Stimulated activated CD4-positive, alpha-beta T cell treated with anti-CD3 and anti-CD28 coated beads, TNF-alpha, amount 100 ng/mL, for 48 hours (primary cell): ENCODE measurements at places on chromosomes 16 and 17.

DNA sequence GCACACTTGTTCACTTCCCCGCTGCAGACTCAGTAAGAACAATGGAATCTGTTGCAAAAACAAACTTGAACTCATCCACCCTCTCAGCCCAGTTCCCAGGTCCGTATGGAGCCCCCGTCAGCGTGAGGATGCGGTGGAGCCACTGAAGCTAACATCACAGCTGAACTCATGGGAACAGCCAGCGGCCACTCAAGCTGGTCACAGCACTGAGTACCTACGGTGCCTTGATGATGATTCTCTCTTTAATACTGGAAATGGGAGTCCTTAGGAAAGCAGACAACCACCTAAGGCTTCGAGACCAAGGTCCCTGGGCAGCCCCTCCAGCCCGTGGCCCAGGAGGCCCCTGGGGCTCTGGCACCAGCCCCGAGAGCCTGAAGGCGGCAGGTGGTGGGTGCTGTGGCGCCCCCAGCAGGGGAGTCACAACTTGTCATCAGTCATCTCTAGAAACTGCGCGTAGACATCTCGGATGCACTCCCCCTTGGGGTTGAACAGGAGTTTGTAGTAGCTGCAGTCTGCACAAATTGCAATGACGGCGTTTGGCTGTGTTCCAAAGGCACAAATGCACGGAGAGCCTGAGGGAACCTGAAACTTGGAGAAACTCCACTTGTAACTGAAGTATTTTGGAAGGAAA, 31.0 kb upstream of the RHOT1 start:
- DNase-seq, result no peak

DNA sequence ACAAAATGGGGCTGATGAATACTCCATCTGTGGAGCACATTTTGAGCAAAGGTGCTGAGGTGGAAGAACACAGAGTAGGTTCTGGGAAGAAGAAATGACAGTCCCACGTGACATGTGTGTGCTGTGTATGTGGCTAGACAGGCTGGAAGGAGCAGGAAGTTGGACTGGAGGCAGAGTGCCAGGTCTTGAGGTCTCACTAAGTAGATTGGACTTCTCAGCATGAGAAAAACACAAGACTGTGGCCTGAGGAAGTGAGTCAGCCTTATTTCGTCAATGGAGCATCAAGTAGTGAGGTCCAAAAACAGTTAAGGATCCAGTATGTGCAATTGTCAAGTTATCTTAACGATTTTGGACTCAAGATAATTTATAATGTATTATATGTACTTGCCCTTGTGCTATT, 736.5 kb downstream of the KCNJ2 start:
- DNase-seq, result no peak

DNA sequence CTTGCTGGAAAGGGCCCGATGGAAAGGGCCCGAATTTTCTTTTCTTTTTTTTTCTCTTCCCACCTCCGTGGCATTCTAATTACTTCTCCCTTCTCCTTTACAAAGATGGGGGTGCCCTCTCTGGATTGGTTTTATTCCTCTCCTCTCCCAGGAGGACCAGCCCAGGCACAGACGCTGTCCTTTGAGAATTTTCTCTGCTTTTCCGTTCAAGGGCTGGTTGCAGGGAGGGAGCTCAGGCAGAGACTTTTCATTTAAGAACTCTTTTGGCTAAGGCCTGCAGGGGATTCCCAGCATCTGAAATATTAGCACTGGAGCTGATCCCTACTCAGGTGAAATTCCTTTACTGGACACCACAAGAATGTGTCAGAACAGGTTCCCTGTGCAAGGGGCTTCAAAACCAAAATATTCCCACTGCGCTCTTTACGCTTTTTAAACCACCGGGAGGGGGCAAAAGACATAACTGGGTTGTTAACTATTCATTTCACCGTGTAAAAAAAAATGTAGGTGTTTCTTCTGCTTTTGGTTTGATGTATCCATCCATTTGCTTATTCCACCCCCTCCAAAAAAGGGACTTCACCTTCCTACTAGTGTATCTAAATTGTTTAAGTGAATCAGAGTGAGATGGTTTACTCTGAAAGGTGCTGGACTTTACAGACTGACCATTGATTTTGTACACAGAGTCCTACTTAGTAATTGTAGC, 1.4 kb downstream of the NFAT5 start:
- no peak for DNase-seq

DNA sequence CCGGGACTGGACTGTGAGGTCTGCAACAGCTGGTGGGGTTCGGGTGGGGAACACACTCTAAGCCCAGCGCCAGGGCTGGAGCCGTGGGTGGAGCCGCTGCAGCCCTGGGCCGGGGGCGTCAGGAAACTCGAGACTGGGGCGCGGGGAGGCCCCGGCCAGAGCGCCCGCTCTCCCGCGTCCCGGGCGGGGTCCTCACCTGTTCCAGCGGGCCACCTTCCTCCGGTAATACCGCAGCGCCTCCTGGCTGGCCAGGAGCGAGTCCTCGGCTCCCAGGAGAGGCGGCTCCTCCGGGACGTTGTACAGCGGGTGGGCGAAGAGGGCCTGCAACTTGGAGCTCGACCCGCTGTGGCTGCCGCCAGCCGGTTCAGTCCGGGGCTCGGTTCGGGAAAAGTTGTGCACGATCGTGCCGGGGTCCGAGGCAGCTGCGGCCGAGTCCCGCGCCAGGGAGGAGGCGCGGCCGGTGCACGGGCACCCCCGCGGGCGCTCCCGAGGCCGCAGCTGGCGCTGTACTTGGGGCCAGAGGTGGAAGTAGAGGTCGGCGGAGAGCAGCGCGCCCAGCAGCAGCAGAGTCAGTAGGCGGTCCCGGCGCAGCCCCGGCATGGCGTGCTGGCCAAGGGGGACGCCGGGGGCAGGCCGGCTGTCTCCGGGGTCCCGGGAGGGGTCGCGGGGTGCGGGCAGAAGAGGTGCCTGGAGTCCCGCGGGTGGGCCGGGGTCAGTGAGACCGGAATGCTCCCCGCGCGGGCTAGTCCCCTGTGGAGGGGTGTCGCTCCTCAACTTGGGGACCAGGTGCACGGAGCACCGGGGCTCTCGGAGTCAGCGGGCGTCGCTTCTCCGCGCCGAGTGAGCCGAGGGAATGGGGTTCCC, 868 bp downstream of the FAM20A start:
- DNase-seq, result no peak

GRCh38 chr16:23040246-23040645, 109.0 kb downstream of the USP31 start:
- no peak for DNase-seq

GRCh38 chr17:55237268-55237667, 27.5 kb upstream of the HLF start:
- no peak for DNase-seq

GRCh38 chr17:68033636-68034451, 1.7 kb upstream of the KPNA2 start:
- no peak for DNase-seq

DNA sequence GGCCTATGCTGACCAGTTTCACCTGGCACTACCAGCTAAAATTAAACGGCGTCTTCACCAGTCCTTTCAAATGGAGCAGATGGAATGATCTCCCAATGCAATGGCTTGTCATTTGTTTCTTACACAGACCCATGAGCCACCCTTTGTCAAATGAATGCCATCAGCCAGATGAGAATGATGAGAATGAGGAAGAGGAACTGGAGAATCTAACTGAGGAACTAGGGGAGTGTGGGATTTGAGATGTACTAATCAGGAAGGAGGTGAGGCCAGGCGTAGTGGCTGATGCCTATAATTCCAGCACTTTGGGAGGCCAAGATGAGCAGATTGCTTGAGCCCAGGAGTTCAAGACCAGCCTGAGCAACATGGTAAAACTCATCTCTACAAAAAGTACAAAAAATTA, 116.4 kb downstream of the HS3ST3A1 start:
- DNase-seq, result no peak

DNA sequence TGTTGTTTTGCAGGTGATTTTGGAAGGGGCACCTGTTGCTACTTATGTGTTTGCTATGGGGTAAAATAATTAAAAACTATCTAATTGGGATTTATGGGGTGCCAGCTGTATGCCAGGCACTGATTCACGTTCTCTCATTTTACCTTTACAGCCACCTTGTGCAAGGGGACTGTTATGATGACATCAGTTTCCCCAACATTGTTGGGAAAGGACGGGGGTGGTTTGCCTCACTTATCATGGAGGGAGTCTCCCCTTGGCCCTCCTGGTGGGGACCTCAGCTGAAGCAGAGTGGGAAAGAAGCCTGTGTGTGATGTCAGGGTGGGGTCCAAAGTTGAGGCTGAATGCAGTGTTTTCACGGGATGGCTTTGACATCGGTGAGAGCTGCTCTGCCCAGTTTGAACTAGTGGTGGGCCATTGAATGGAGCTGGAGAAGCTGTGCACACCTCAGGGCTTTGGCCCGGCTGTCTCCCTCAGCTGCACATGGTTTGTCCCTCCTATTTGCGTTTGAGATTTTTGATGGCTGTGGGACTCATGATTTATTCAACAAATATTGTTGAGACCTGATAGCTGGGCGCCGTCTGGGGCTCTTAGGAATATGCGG, 36.1 kb downstream of the CMIP start:
- no peak for DNase-seq

DNA sequence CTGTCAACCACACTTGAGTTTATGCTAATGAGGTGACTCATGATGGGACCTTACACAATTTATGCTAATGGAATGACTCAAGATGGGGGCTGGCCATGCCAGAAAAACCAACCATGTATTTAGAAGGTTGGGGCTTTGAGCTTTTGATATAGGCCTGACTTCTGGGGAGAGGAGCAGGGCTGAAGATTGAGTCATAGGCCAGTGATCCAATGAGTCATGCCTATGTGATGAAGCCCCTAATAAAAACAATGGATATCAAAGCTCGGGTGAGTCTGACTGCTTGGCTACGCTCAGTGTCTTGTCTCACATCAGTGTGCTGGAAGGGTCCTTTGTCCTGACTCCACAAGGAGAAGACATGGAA, 7.3 kb downstream of the MFSD6L start:
- no peak for DNase-seq
